RCC 7860 (cell line): ENCODE measurements at places on chromosomes 16 and 17.

DNA sequence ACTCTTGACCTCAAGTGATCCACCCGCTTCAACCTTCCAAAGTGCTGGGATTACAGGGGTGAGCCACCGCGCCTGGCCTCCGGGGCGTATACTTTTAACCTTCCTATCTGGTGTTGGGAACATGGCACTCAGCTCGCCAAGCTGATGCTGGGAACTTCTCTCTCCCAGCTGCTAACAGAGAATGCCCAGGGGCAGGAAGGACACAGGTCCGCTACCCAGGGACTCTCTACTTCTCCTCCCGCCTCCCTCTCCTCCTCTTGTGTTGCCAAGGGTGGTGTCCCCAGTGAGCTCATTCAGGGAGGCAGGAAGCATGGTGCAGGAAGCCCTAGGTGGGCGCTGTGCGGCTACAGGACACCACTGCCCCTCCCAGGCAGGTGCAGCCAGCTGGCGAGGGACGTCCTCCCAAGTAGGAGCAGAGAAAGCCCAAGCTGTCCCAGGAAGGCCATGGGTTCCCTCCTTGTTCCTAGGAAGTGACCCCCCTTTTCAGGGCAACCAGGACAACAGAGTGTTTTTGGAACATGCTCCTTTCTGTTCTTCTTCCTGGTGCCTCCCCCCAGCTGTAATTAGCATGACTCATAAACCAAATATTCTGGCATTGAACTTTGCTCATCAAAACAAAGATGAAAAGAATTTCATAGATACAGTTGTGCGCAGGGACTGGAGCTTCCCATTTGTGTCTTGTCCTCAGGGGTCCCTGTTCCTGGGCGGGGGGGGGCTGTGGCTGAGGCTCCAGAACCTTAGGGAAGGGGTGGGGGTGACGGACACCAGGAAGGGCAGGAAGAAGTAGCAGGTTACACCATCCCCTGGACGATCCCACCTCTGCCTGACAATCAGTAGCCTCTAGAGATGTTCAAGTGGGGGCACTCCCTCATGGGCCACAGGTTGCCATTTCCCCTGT is 2.7 kb downstream of the C1QTNF1 start:
- peak; percentile 84 for DNase-seq

GRCh38 chr16:66660422-66661209 is 35.9 kb downstream of the CMTM4 start:
- peak; percentile 95 for DNase-seq

DNA sequence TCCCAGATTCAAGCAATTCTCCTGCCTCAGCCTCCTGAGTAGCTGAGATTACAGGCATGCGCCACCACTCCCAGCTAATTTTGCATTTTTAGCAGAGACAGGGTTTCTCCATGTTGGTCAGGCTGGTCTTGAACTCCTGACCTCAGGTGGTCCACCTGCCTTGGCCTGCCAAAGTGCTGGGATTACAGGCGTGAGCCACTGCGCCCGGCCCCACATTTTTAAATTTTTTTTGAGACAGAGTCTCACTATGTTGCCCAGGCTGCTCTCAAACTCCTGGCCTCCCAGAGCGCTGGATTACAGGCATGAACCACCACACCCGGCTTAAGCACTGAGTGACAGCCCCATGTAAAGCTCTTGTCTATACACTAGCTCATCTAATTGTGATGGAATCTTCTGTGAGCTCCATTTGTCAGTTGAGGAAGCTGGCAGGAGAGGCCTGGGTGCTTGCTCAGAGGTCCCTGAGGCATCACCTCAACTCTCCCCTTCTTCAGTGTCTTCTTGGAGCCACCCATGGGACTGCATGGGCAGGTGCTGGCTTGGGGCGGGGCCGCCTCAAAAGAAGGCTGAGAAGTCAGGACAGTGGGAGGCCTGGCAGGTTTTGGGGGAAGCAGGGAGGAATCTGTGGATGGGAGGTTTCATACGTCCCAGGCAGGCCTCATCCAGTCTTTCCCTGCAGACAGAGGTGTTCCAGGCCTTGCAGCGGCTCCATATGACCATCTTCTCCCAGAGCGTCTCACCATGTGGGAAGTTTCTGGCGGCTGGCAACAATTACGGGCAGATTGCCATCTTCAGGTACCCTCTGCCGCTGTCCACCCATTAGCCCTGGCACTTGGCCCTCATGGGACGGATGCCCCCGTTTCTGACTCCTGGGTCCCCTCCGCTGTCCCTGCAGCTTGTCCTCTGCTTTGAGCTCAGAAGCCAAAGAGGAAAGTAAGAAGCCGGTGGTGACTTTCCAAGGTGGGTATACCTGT is 1.5 kb downstream of the THOC6 start:
- DNase-seq: no peak

DNA sequence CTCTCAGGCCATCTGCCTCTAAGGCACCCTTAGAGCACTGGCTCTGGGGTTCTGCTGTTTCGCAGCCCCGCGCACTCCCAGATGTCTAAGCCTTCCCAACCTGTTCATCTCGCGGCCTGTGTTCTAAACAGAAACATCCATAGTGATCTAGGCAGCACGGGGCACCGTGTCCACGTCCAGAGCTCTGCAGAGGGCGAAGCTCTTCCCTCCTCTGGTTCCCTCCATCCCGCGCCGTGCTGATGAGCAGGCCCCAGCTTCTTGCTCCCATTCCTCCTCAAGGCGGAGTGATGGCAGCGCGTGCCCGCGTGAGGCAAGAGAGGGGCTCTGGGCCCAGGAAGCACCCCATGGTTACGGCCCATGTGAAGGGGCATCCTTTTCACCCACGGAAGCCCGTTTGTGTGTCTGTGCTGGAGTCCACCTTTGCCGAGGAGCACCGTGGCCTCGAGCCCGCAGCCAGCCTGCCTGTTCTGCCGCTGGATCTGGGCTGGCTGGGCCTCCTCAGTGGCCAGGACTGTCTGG is 3.6 kb downstream of the SPIRE2 start:
- no peak for DNase-seq

GRCh38 chr17:9273428-9274391 is 252.4 kb downstream of the NTN1 start:
- no peak for DNase-seq

GRCh38 chr16:2968368-2968737 is 795 bp upstream of the PAQR4 start:
- DNase-seq: no peak

DNA sequence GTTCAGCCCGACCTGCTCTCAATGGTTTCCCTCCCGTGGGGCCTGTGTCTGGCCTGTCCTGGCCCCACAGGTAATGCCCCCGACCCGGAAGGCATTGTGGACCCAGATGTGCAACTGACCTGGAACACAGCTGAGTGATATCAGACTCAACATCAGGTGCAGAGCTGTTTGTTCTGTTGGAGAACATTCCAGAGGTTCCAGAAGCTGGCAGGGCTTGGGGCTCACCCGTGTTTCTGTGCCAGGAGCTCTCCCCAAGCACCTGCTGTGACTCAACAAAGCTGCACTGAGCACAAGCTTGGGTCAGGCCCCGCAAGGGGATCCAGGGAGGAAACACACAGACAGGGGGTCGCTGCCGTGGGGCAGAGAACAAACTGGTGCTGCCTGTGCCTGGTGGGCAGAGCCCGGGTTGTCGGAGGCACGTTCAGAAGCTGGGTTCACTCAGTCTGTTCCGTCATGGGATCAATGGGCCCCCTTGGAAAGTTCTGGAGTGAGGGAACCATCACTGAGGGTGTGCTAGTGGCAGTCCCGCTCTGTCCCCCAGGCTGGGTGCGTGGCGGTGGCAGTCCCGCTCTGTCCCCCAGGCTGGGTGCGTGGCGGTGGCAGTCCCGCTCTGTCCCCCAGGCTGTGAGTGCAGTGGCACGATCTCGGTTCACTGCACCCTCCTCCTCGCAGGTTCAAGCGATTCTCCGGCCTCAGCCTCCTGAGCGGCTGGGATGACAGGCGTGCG is 22.1 kb downstream of the HS3ST6 start:
- no peak for DNase-seq

- DNase-seq: no peak
Measured at GRCh38 chr17:57210972-57211411, 45.3 kb upstream of the MSI2 start.

DNA sequence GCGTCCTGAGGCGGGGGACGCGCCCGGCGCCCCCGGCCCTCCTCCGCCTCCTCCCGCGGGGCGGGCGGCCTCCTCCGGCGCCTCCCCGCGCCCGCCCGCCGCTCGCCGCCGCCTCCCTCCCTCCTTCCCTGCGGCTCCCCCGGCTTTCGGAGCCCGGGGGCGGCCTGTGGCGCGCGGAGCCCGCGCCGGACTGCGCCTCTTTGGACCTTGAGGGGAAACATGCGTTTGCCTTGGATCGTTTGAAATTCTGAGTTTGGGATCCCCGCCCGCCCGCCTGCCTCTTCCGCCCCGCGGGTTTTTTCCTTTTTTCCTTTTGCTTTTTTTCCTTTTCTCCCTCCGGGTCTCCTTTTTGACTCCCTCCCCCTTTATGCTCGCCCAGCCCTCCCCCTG is 390 bp downstream of the ZNRF1 start:
- no peak for DNase-seq

- DNase-seq: no peak
Measured at GRCh38 chr17:39652587-39653315, 12.4 kb upstream of the TCAP start.

GRCh38 chr17:11182430-11182829 is 58.6 kb upstream of the SHISA6 start:
- peak; percentile 64 for DNase-seq

GRCh38 chr17:40599468-40599763 is 34.1 kb upstream of the CCR7 start:
- DNase-seq: no peak

GRCh38 chr16:69273009-69273408 is 38.1 kb upstream of the VPS4A start:
- no peak for DNase-seq

GRCh38 chr17:48563385-48563838 is 14.7 kb downstream of the HOXB4 start:
- no peak for DNase-seq

DNA sequence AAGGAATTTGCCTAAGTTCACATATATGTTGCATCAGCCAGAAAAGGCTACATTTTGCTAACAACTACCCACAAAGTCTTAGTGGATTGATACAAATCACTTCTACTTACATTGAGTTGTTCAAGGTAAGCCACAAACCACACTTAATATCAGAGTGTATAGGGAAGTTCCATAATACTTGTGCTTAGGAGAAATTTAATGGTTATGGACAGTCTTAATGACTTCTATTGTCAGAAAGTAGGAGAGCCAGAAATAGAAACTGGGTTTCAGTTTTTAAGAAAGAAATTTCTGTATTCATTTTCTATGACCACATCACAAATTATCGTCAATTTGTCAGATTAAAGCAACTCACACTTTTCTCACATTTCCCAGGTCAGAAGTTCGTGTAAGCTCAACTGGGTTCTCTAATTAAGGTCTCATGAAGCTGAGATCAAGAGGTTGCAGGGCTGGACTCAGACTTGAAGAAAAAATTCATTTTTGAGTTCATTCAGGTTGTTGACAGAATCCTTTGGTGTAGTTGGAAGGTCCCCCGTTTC is 695.7 kb downstream of the CDH11 start:
- no peak for DNase-seq

DNA sequence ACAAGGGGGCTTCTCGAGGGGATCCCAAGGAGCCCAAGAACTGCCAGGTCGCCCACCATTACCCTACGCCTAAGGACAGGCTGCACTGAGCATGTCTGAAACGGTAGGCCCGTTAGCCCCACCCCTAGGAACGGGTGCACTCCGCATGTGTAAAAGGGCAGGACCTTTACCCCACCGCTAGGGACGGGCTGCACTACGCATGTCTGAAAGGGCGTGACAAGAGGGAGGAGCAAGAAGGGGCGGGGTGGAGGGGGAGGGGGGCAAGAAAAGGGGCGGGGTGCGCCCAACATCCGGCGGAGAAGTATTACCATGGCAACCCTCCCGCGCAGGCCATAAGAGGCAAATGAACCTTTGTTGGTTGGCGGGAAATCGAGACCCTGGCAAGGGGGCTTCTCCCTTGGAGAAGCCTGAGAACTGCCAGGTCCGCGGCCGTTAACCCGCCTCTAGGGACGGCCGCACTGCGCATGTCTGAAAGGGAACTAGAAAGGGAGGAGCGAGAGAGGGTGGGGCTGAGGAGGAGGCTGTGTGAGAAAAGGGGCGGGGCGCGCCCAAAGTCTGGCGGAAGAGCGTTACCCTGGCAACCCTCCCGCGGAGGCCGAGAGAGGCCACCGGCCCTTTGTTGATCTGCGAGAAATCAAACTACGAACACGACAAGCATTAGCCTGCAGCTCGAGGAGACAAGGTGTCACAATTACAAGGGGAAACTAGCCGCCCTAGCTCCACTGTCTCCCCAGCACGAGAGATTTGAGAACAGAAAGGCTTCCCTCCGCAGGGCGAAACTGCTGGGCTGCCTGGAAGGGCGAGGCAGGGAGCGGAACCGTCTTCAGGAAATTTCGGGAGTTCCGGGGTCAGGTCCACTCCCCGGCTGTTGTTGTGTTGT is 2046.8 kb downstream of the TP53TG3F start:
- no peak for DNase-seq

DNA sequence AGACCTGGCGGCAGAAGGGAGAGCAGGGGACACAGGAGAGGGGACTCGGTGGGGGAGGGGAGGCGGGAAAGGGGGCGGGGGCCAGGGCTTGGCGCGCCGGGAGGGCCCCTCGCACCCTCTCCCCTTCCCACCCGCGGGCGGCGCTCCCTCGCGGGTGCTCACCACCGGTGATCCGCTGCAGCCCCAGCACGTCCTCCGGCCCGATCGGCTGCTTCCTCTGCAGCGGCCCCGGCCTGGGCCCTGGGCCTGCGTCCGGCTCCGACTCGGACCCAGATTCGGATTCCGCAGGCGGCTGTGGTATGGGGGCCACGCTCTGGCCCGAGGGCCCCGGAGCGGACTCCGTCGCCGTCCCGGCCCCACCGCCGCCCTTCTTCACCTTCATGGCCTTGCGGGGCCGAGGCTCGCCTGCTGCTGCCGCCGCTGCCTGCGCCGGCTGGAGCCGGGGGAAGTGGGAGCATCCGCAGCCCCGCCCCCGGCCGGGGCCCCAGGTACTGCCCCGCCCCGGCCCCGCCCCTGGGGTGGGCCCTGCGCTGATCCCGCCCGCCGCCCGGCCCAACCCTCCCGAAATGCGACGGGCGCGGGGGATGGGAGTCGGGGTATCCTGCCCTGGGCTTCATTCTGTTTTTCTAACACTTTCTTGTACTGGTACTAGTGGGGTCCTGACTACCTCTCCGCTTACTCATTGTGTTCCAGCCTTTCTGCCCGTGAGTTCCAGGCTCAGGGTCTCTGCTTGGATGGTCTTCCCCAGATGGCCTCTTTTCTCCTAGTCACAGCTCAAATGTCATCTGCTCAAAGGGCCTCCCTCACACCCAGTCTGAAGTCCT is at the start of gene UNC119:
Gene UNC119 (minus strand): TSS at position 449 of the 824 bp plus-strand sequence. CDS start 67 bp downstream, at position 382.
- DNase-seq: peak; percentile 39
